H9 (cell line): ENCODE measurements at places on chromosomes 6 and 20. TPM values are rescaled to one million over a fixed set of nuclear protein-coding genes. Genes with fewer than 3 reads are reported as not detected.

DNA sequence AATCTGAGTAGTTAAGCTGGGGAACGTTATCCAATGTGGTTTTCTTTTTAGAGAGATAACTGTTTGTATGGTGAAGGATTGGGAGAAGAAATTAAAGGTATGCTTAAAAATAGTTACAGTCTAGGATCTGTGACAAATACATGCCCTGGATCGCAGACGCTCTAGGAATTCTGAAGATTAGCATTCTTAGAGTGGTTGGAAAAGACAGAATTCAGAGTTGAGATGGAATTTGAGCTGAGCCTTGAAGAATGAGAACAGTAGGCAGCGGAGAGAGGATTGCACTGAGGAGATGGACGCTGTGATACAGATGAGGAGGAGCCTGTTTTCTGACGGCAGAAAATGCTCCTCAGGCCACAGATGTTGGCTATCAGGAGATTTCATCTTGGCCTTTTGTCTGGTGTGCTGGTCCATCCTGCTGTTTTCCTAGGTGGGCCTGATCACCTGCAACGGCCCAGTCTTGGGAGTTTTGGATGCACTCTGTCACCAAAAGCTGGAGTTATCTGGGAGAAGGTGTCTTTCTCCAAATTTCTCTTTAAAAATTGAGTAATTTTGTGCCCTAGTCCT is 48.3 kb upstream of the KIF25 start:
- DNase-seq: no peak

DNA sequence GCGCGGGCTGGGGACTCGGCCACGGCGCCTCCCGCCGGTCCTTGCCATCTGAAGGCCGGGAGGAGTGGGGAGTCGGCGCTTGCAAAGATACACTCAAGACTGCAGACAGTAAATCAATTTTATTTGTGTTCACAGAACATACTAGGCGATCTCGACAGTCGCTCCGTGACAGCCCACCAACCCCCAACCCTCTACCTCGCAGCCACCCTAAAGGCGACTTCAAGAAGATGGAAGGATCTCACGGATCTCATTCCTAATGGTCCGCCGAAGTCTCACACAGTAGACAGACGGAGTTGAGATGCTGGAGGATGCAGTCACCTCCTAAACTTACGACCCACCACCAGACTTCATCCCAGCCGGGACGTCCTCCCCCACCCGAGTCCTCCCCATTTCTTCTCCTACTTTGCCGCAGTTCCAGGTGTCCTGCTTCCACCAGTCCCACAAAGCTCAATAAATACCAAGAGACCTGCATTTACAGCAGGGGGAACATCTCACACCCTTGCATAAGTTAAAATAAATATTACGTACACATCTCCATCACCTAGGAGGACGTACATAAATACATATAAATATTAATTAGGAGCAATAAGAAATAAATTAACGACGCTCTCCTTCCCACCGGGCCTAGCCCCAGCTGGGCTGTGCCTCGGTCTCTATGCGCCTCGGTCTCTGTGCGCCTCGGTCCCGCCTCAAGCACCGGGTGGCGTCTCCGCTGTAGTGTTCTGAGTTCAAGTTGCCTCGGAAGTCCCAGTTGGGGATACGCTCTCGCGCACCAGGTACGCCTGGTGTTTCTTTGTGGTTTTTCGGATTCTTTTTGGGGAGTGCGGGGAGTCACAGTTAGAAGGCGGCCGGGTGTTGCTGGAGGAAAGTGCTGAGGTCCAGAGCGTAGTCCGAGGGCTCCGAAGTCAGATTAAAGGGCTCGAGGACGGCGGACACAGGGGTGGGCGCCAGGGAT is 889 bp upstream of the FLOT1 start:
- DNase-seq: no peak

DNA sequence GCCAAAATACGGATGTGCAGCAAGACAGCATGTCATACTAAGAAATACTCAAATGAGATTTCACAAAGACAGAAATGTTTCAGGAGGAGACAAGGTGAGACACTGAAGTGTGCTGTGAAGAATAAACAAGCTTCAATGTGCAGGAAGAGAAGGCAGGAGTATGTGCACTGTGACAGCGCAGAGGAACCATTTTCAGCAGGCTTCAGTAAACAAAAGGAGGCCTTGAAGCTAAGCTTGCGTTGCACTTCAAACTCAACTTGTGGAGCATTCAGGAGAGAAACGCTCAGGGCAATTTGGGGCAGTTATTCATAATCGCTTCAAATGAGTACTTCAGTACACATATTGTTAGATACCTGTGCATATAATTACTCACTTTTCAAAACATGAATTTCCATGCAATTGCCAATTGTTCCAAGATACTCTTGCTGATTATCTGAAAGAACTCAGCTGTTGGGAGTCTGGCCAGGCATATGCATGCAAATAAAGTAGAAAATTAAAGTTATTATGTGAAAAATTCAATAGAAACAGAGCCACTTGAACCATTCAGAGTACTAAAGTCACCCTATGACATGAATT is 234.2 kb upstream of the OPRM1 start:
- DNase-seq: no peak

DNA sequence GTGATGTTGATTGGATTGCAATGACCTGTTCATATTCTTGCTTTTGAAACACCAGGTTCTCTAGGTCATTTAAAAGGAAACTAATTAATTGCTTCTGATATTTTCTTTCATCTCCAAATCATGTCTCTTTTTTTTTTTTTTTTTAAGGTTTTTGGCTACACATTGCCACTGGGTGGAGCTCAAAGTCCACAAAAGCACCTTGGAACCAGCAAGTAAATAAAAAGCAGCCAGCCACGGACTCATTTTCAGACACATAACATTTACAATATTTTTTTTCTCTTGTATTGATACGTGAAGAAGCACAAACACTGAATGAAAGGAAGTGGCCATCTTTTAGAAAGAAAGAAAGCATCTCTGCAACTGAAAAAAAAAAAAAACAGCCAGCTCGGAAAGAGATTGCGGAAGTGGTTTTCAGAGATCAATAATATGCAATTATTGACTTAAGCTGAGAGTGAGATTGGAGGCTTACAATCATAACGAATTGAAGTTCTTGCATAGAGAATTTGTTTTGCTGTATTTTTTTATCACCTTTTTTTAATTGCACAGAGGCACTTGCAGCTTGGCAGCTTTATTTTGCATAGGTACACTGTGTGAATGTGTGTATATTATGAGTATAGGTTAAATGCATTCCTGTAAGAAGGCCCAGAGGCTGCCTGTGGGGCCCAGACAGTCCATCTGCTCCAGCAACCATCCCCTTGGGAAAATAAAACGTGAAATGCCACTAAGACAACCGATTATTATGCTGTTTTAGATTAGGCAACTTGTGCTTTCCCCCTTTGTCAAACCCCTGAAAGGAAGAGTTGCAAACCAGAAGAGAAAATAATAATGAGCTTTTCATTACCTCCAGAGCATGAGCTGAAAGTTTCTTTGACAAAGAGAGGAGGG is 28.2 kb downstream of the CGA start:
- no peak for DNase-seq

The TFAP2A gene
- 1.6 and 2.6 TPM in 2 replicates for total RNA-seq

The FAM135A gene
- total RNA-seq: 25.0 and 31.0 TPM in 2 replicates

DNA sequence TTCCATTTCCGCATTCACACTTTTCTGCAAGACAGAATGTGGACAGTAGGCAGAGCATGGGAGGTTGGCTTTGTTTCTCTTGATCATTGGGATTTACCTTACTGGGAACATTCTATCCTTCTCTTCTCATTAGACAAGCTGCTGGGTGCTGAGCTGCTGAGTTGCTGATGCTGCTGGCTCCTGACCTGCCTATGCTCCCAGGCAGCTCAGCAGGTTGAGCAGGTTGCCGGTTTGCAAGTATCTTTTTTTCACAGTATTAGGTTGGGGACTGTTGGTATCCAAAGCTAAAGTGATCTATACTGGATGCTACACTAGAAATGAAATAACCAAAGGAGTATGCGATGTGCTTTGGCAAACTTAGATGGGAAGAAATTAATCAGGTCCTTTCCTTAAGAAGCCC is 23.7 kb upstream of the ADGRF4 start:
- DNase-seq: no peak

The HLA-DRB5 gene
- total RNA-seq: 3.3 and 4.2 TPM in 2 replicates

The NAPB gene
- total RNA-seq: 10.4 and 11.3 TPM in 2 replicates

- no peak for DNase-seq
Observed at GRCh38 chr6:121896771-121897170, 461.3 kb downstream of the GJA1 start.

GRCh38 chr6:157649311-157650260 is 173.5 kb upstream of the SNX9 start:
- no peak for DNase-seq

- no peak for DNase-seq
Observed at GRCh38 chr20:46695892-46696291, 6.6 kb upstream of the TP53RK start.

GRCh38 chr20:50317609-50318008 is 127.0 kb downstream of the CEBPB start:
- no peak for DNase-seq

DNA sequence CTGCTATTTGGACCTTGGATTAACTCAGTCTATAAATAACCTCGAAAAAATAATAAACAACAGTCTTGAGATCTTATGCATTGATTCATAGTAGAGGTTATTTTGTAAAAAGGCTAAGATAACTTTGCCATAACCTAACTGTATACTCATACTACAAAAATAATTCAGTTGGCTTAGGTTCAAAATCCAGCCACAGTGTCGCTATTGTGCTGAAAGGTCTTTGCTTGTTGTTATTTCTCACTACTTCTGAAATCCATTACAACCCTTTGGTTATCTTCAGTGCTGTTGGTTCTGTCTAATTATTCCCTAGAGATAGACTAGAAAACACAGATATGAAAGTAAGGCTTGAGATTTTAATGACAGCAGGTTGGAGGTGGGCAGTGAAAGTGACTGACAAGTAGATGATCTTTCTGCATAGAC is 74.4 kb downstream of the MKKS start:
- no peak for DNase-seq

The ULBP1 gene
- total RNA-seq: 1.6 and 2.1 TPM in 2 replicates

GRCh38 chr20:57006411-57007170 is 259.9 kb downstream of the BMP7 start:
- DNase-seq: no peak

The C20orf204 gene
- total RNA-seq: 1.3 and 2.2 TPM in 2 replicates

DNA sequence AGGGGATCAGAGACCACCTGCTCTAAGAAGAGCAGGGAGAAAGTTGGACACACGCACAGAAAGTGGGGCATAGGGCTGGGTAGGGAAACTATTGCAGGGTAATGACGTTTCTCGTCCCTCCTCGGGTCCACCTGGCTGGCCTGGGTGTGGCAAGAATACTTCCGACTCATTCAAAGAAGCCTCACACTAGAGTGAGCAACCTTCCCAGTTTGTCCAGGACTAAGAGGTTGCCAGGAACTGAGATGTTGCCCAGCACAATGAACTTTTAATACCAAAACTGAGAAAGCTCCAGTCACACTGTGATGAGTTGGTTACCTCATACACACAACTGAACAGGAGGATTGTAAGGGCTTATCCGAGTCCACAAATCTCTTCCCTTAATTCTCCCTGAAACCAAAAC is 74.5 kb upstream of the ADGRF1 start:
- no peak for DNase-seq

DNA sequence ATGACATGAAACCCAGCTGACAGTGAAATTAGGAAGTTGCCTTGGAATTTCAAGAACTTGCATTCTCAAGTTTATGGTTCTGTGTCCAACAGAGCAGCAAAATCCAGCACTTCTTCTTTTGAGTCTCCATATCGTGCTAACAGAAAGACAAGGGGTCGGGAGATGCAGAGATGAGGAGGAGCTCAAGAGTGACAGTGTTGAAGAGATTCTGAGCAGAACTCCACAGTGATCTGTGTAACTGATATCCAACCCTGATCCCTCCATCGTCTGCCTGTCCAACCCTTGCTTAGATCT is 21.2 kb upstream of the BTN1A1 start:
- DNase-seq: no peak

The LPA gene
- total RNA-seq: 0.13 and 0.15 TPM in 2 replicates

GRCh38 chr6:32945108-32945760 is 4.4 kb upstream of the HLA-DMB start:
- DNase-seq: no peak

The RTN4IP1 gene
- total RNA-seq: 11.6 and 12.5 TPM in 2 replicates

The CDH4 gene
- total RNA-seq: 3.0 and 3.2 TPM in 2 replicates
